ENCODE measurements at places on chromosomes 2 and 18. TPM values are rescaled to one million over a fixed set of nuclear protein-coding genes. Genes with fewer than 3 reads are reported as not detected.

GRCh38 chr2:67323209-67323991 lies 73.7 kb upstream of the ETAA1 start:
- no peak for DNase-seq

- no peak for DNase-seq
These were observed 290.3 kb downstream of the C1D start for GRCh38 chr2:67772216-67773170.

DNA sequence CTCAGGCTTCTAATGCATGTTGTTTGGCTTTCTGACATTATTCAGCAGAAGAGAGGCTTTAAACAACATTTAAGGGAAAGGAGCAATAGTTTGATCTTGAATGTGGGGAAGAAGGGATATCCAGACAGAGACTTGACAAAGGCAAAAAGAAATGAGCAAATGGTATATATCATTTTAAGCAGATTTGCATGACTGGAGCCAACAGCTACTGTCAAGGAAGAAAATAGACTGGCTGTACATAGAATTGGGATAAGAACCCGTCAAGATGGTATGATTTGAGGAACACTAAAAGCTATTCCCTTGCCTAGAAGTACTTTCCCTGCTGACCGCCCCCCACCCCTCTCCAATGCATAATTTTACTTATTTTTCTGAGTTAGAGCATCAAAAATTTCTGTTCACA lies 174.5 kb downstream of the RIT2 start:
- DNase-seq = no peak

DNA sequence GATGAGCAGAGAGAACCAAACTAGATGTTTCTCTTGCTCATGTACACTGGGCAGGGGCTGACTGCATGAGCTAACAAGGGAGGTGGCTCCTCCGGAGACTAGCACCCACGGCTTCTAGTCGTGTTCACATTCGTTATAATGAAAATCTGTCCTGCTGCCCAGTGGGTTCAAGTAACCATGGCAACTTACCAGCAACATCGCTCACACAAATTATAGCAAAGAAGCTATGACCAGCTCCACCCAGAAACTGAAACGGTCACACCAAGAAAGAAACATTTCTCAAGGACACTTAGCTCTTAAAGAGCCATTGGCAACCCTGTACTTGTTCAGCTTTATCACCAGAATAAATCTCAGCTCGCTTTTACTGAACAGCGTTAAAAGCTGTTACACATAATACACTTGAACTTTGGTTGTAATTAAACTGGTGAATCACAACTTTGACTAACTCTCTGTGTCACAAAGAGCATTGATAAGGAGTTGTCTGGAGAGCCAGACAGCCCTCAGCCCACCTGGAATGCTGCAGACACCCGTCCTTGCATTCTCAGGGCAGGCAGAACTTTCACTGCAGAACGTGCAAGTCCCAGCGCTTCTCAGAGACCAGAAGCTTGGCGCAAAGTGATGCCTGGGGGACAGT lies 141.2 kb downstream of the PID1 start:
- DNase-seq = no peak

- no peak for DNase-seq
These were observed 137.9 kb upstream of the ITGA4 start for GRCh38 chr2:181319286-181319685.

MAL gene
- 241 TPM for total RNA-seq

SLC9A4 gene
- not detected for total RNA-seq

DNA sequence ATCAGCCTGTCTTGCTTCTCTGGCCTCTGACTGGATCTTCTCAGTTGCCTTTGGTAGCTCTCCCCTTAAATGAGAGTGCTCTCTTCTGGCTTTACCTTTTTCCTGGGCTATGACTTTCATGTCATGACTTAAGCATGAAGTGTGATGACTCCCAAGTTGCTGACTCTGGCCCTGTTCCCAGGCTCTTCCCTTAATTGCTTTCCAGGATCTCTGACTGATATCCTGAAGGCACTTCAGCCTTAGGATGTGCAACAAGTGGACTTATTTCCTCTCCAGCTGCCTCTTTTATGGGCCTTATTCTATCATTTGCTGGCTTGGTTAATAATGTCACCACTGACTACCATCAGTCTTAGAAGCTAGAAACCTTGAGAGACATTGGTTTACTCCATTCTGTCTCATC lies 17.4 kb downstream of the SEMA4F start:
- no peak for DNase-seq

INPP5D gene
- total RNA-seq = 56.3 TPM

C2orf15 gene
- not detected for total RNA-seq

GRCh38 chr2:54652540-54652939 lies 70.9 kb upstream of the EML6 start:
- DNase-seq = no peak

IL1A gene
- total RNA-seq = 0.18 TPM

GRCh38 chr18:59783138-59783537 lies 85.9 kb upstream of the CCBE1 start:
- DNase-seq = no peak

DNA sequence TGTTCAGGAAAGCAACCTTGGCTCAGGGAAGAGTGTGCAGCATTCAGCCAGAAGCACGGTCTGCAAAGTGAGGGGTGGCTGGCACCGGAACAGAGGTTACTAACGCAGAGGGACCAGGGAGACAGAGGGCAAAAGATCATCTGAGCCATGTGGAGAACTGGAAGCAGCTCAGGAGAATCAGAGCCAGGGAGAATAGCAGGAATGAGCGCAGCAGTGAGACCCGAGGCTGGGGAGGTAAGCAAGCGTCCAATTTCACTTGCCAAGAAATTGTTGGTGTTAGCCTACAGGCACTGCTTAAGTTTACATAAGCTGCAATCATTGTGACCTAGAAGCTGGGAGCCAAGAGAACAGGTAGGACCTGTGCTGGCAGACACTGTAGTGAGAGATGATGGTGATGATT lies 372.6 kb upstream of the POU3F3 start:
- DNase-seq = no peak

GRCh38 chr2:96884299-96885094 lies 14.6 kb upstream of the SEMA4C start:
- no peak for DNase-seq

COPS8 gene
- 51.4 TPM for total RNA-seq

MEIS1 gene
- total RNA-seq = 18.0 TPM

GRCh38 chr2:23360571-23361125 lies 24.3 kb upstream of the KLHL29 start:
- no peak for DNase-seq

UGT1A6 gene
- not detected for total RNA-seq

DNA sequence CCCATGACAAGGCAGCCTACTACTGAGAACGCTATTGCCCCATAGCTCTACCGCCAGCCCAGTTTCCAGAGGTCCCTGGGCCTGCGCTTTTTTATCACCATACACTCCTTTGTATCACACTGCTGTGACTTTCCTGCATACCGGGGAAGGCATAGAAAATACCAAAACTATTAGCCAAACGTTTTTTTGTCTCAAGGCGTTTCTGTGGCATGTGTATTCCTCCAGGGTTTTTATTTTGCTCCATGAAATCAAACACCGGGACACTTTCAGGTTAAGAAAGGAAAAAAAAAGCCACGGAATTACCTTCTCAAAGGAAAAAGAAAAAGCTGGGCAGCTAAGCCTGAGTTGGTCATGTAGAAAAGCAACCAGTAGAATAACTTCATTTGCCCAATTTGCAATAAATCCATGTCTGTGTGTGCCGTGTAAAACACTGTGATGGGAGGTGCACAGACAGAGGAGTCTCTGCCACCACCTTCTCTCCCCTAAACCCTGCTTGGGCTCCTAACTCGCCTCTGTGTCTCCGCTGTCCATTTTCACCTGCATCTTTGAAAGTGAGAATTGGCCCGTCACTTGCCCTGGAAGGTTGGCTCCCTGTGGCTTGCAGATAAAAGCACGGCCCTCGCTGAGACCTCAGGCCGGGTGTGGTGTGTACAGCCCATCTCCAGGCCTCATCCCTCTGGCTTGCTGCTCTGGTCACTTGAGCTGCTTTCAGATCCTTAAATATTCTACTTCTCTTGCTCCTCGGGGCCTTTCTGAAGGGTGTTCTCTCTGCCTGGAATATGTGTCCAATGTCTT lies 1.7 kb downstream of the AMER3 start:
- DNase-seq = no peak

DNA sequence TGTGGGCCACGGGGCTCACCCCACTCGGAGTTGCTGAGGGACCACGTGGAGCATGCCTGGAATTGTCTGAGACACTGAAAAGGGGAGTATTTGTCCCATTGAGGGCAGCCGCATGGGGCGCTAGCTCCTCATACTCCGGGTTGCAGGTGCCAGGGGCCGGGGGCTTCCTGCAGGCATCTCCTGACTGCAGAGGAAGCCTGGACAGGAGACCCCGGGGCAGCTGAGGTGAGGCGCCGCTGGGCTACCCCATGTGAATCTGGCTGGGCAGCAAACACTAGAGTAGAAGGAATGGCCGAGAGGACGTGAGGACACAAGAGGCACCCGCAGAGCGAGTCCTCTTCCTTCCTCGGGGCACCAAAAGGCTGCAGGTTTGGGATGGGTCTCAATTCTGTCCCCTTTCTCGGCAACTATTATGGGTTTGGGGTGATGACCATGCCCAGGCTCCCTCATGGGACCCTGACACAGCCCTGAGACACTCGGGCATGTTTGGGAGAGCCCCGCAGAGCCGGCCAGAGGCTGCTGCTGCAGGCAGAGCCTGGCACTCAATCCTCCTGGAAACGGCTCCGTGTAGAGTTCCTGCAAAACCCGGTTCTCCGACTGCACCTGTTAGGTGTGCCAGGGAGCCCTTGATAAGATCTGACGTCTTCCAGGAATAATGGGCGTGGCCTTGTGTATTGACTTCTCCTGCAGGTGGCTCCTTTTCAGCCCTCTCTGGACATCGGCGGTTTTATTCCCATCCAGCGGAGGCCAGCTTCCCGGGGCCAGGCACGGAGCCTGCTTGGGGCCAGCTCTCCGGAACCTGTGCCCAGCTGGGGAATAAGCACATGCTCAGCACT lies 77.0 kb downstream of the CTIF start:
- no peak for DNase-seq

IL36A gene
- not detected for total RNA-seq
